Activated CD8-positive, alpha-beta T cell treated with anti-CD3 and anti-CD28 coated beads, Interleukin-2, amount 10 ng/mL, durations not matched to agents 7 days and 5 days (primary cell): ENCODE measurements at places on chromosomes 1 and 21.

DNA sequence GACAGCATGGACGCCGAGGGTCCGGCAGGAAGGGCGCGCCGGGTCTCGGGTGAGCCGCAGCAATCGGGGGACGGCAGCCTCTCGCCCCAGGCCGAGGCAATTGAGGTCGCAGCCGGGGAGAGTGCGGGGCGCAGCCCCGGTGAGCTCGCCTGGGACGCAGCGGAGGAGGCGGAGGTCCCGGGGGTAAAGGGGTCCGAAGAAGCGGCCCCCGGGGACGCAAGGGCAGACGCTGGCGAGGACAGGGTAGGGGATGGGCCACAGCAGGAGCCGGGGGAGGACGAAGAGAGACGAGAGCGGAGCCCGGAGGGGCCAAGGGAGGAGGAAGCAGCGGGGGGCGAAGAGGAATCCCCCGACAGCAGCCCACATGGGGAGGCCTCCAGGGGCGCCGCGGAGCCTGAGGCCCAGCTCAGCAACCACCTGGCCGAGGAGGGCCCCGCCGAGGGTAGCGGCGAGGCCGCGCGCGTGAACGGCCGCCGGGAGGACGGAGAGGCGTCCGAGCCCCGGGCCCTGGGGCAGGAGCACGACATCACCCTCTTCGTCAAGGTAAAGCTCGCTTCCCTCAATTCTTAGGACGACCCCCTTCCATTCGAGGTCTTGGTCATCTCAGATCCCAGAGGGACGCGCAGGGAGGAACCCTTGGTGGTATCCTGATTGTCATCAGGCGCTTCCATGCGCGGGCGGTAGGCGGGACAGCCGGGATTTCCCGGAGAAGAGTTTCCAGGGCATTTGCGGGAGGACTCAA lies 1.6 kb downstream of the CLIC6 start:
- no peak for DNase-seq

DNA sequence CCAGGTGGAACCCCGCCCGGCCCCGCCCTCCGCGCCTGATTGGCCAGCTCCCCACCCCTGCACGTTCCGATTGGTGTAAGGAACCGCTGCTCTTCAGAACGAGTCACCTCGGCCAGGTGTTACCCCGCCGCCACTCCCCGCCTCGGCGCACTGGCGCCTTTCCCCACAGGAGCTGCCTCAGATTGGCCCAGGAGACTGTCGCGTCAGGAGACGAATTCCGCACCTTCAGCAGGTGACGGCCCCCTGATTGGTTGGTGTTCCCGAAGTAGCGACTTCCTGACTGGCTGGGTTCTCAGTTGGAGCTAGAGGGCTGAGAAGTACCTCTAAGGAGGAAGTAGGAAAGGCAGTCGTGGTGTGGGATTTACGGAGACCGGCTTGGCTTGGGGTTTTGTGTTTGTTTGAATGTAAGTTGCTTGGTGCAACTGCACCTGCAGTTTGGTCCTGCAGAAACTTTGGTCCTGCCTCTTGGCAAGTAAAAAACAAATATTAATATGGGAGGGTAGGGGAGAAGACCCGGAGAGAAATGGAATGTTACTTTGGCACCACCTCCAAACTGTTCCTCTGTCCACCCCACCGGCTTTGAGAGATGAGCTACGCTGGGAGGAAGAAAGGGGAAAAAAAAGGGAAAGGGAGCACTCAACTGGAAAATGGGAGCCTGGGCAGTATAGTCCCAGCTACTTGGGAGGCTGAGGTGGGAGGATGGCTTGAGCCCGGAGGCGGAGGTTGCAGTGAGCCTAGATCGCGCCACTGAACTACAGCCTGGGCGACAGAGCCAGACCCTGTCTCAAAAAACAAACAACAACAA lies 415 bp upstream of the F11R start:
- peak; percentile 90 for DNase-seq

DNA sequence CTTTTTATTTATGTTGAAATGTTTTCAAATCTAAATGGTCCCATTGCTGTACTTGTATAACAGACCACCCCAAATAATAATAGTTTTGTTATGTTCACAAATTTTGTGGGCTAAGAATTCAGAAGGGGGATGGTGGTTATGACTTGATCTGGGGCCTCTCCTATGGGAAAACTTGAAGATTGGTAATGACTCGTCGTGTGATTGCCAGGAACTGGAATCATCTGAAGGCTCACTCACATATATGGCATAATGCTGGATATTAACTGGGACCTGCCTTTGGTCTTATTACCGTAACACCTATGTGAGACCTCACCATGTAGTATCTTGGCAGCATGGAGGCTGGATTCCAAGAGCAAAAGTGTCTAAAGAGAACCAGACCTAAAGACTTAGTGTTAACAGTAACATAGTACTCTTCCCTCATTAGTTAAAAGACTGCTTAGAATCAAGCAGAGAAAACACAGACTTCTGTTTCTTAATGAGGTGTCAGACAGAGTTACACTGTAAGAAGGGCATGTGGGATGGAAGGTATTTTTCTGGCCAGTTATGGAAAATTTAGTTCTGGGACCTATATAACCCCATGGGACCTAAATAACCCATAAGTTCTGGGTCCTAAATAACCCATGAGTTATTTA lies 11.9 kb downstream of the LYPLAL1 start:
- no peak for DNase-seq

GRCh38 chr1:17377325-17377953 lies 5.4 kb downstream of the PADI6 start:
- DNase-seq: no peak

- no peak for DNase-seq
Observed at GRCh38 chr1:168608796-168609715, 32.7 kb downstream of the XCL1 start.

- DNase-seq: no peak
Observed at GRCh38 chr1:92884195-92884594, 52.4 kb downstream of the RPL5 start.

- no peak for DNase-seq
Observed at GRCh38 chr1:200107004-200107470, 79.5 kb downstream of the NR5A2 start.

DNA sequence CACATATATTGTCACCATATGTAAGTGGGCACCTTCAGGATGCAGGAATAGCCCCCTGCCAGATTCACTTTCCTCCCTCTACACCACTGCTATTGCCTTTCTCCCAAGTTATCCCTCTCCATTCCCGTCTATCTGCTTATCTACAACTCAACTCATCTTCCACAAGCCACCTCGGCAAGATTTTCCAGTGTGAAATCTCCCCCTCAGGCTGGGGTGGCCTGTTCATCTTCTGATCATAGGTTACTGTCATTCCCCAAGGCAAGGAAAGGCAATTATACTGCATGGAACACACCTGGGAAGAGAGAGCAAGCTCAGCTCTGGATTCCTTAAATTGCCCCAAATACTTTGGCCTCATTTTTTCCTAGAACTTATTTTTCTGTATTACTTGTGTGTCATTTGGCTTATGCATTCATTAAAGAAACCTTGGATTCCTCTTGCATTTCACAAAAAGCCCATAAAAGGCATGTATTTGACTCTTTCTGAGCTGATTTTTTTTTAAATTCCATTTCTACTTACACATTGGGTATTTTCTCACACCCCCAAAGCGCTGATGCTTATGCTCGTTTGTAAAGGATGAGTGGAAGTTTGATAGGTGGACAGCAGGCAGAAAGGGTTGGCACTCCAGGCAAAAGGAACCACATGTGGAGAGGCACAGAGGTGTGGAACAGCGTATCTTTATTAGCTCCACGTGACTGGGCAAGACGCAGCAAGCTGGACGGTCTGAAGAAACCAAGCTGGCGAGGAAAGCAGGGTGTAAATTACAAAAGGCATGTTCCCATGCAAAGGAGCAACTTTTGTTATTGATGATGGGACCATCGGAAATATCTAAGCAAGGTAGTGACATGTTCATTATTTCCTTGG lies 169.7 kb upstream of the RAB4A start:
- DNase-seq: no peak

DNA sequence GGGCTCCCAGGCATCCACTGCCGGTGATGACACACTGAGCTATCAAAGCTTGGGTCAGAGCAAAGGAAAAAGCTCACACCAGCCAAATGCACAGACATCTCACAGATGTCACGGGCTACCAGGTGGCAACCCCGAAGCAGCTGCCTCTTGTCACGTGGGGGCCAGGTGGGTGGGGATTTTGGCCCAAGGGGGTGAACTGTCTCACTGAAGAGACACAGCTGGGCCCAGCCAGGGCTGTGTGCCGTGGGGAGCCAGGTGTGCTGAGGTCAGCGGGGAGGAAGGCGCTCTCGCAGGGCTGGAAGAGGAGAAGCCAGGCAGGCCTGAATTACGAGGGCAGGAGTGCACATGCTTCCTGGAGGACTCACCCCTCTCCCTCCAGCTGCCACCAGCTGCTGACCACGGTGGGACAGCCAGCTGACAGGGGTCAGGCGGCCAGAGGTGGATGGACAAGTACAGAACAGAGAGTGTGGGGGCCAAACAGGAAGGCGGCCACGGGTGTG lies 32.4 kb downstream of the KCNN3 start:
- DNase-seq: no peak

DNA sequence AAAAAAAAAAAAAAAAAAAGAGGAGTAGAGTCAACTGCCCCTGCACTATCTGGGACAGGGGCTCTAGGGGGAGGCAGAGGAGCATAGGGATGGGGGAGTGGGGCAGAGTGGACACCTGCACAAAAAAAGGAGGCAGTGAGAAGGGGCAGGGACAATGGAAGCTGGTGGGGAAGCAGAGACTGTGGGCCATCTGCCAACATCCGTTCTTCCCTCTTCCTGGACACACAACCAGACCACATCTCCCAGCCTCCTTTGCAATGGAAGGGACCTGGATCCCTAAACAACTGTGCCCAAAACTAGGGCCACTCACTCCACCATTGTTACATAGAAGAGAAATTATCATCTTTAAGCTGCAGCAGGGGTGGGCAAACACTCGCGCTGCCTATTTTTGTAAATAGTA lies 38.4 kb downstream of the NEK2 start:
- DNase-seq: no peak

- DNase-seq: no peak
Observed at GRCh38 chr1:154329152-154329521, 3.8 kb downstream of the ATP8B2 start.

- no peak for DNase-seq
Observed at GRCh38 chr1:196070940-196071339, 537.3 kb downstream of the KCNT2 start.

DNA sequence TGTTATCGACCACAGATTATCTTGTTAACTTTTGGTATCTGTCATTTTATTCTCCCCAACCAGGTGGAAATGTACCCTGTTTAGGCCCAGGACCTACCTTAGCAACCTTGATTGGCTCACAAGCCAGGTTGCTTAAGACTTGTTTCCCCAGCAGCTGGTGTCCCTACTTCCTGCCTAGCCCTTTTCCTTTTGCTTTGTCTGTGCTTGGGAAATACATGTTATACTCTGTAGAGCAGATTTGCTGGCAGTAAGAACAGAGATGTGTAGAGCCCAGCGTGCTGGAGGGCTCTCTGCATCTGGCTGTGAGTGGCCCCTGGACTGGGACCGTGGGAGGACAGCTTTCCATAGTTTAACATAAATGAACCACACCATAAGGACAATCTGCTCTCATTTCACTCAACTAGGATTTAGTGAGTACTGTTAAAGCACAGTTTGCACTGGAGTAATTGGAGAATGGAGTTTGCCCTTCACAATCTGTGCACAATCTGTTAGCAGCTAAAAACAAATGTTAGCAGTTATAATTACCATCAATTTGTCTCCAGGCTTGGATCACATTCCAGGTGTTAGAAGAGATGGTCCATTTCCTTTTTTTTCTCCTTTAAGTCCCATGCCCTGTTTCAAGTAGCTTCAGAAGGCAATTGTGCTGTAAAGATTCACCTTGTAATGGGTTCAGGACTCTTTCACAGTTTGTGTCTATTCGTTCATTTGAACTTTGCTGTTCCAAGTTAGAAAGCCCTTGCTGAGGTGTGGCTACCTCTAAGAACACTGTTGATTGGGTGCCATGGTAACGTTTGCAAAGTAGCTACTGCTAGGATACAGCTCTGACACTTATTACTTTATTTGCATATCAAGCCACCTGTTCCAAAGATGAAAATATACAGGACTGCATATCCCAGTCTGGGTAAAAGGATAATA lies at the start of gene APOBEC4:
Gene APOBEC4 (minus strand): TSS at position 770 of the 915 bp plus-strand sequence. CDS start 4,535 bp downstream, outside the sequence.
- no peak for DNase-seq

GRCh38 chr1:199172171-199173124 lies 533.6 kb downstream of the PTPRC start:
- no peak for DNase-seq

- DNase-seq: no peak
Observed at GRCh38 chr1:214351551-214352277, 70.8 kb downstream of the SMYD2 start.

DNA sequence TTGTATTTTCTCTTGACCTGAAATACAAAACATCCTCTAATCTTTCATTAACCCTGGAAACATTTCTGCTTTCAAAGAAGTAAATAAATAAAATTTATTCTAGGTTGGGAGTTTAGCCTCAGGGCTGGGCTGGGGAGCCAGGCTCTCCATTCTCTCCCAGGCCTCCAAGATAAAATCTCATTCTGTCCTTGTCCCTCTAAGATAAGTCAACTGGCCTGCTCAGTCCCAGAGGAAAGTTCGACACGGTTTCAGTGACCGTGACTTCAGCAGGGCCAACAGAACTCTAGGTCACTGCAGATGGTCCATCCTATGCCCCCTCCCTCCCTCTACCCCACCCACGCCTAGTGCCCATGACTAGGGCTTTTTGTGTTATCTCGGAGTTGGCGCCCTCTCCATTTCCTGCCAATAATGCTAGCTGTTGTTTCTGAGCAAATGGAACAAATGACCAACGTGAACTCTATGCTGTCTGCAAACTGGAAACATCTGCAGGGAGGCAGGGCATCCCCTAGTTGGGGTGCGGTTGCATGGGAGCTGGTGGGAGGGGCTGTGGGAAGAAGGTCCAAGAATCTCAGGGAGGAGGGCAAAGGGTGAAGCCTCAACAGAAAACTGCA lies 10.1 kb upstream of the ADORA3 start:
- no peak for DNase-seq

DNA sequence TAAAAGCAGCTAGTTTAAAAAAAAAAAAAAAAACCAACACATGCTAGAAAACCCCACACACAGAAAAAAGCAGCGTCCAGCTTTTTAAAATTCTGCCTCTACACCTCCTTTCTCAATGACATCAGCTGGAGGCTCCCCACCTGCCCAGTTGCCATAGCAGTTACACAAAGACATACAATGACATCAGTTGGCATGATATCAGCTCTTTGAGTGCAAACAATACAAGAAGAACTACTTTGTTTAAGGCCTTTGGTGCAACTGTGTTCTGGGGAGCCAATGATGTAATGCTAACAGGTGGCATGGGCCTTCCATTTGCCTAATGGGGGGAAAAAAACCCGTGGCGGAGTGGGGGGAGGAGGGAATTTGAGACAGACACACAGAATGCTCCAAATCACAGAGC lies 32.9 kb downstream of the DUSP10 start:
- peak; percentile 60 for DNase-seq

- DNase-seq: no peak
Observed at GRCh38 chr1:69994241-69994640, 211.1 kb downstream of the LRRC40 start.
